ENCODE measurements at places on chromosomes 1 and 21. TPM values are rescaled to one million over a fixed set of nuclear protein-coding genes. Genes with fewer than 3 reads are reported as not detected.

The MAP10 gene
- 1.1 TPM for total RNA-seq

The FLG2 gene
- total RNA-seq: not detected

The ZSCAN20 gene
- total RNA-seq: 3.7 TPM

The OR6Y1 gene
- total RNA-seq: not detected

The HPDL gene
- total RNA-seq: 55.9 TPM

The MIXL1 gene
- total RNA-seq: not detected

The RAB42 gene
- not detected for total RNA-seq

The MYOC gene
- total RNA-seq: not detected

The NFASC gene
- total RNA-seq: 0.13 TPM

The C4BPA gene
- 0.16 TPM for total RNA-seq

The ANKRD34A gene
- 8.7 TPM for total RNA-seq

The CD160 gene
- 2.2 TPM for total RNA-seq

The THEM4 gene
- 24.6 TPM for total RNA-seq

The DNAI4 gene
- total RNA-seq: 1.2 TPM

The KLF17 gene
- not detected for total RNA-seq

The CASQ1 gene
- not detected for total RNA-seq

The KRTAP7-1 gene
- not detected for total RNA-seq

The C1orf94 gene
- total RNA-seq: not detected

The CDC7 gene
- 20.1 TPM for total RNA-seq

The AADACL3 gene
- total RNA-seq: not detected

The CADM3 gene
- total RNA-seq: not detected

The CD247 gene
- total RNA-seq: 63.7 TPM

The C1orf167 gene
- not detected for total RNA-seq

The SORT1 gene
- total RNA-seq: 1.2 TPM

The LMX1A gene
- not detected for total RNA-seq

The KCNQ4 gene
- 0.24 TPM for total RNA-seq

The C4BPB gene
- 0.27 TPM for total RNA-seq

The FOXO6 gene
- total RNA-seq: 0.22 TPM

The LEFTY2 gene
- not detected for total RNA-seq

The RGS7 gene
- total RNA-seq: not detected

The F13B gene
- total RNA-seq: not detected

The NBPF1 gene
- total RNA-seq: 8.4 TPM

The ASPM gene
- 1.7 TPM for total RNA-seq

The PRKAA2 gene
- total RNA-seq: not detected

The AMY1B gene
- not detected for total RNA-seq

The EDARADD gene
- 12.4 TPM for total RNA-seq

The DYNLT5 gene
- not detected for total RNA-seq

The RHOU gene
- 2.1 TPM for total RNA-seq

The KCNE2 gene
- not detected for total RNA-seq

The WLS gene
- total RNA-seq: 0.32 TPM

The SCNM1 gene
- total RNA-seq: 92.8 TPM

The SLC30A10 gene
- not detected for total RNA-seq

The RCAN1 gene
- total RNA-seq: 17.3 TPM

The ZMYM1 gene
- total RNA-seq: 3.0 TPM

The VTCN1 gene
- not detected for total RNA-seq

The RNU1-4 gene
- total RNA-seq: 1,622 TPM

The PDC gene
- total RNA-seq: not detected

The C8A gene
- total RNA-seq: not detected

The RGS5 gene
- 3.3 TPM for total RNA-seq

The SPATA45 gene
- not detected for total RNA-seq

The OR4F16 gene
- total RNA-seq: not detected

The COL18A1 gene
- 15.0 TPM for total RNA-seq
